Activated CD8-positive, alpha-beta T cell treated with anti-CD3 and anti-CD28 coated beads for 36 hours (primary cell): ENCODE measurements at places on chromosomes 13 and 19.

GRCh38 chr13:99386495-99386894 is 79.3 kb upstream of the GPR183 start:
- DNase-seq, result no peak

DNA sequence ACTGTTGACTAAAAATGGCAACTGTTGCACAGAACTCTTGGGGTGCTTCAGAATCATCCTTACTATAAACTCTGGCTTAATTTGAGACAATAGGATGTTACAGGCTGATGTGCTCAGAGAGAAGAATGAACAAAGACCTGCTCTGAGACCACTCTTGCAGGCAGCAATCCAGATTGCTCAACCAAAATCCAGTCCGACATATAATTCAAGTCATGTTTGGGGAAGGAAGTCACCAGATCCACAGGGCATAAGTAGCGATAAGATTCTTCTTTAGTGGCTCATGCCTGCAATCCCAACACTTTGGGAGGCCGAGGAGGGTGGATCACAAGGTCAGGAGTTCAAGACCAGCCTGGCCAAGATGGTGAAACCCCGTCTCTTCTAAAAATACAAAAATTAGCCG is 20.6 kb downstream of the MTMR6 start:
- no peak for DNase-seq

- no peak for DNase-seq
Measured at GRCh38 chr19:50663482-50663790, 14.2 kb downstream of the C19orf81 start.

- peak; percentile 68 for DNase-seq
Measured at GRCh38 chr19:35142606-35143230, 337 bp upstream of the FXYD7 start.

GRCh38 chr19:23925285-23925684 is 10.6 kb downstream of the ZNF726 start:
- no peak for DNase-seq

DNA sequence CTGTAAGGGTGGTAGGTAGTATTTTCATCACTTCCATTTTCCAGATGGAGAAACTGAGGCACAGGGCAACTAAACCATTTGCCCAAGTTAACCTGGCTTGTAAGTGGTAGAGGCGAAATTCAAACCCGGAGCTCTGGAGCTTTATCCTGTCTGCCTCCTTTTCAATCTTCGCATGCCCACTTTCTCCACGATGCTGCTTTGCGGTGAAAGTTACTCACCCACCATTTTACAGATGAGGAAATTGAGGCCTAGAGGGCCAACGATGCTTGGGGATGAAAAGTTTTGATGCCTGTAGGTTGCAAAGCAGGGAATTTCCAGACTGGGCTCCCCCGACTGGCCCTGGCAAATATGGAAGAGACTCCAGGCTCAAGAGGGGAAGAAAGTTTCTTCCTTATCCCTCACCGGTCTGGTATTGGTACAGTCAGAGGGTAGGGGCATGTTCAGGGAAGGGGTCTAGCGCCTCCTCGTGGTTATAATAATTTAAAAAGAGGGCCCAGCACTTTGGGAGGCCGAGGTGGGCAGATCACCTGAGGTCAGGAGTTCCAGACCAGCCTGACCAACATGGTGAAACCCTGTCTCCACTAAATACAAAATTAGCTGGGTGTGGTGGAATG is 1.9 kb upstream of the SH2D3A start:
- DNase-seq, result no peak

- DNase-seq, result no peak
Measured at GRCh38 chr13:32446220-32446619, 18.3 kb upstream of the N4BP2L1 start.

- no peak for DNase-seq
Measured at GRCh38 chr19:30388327-30388726, 16.1 kb downstream of the ZNF536 start.

DNA sequence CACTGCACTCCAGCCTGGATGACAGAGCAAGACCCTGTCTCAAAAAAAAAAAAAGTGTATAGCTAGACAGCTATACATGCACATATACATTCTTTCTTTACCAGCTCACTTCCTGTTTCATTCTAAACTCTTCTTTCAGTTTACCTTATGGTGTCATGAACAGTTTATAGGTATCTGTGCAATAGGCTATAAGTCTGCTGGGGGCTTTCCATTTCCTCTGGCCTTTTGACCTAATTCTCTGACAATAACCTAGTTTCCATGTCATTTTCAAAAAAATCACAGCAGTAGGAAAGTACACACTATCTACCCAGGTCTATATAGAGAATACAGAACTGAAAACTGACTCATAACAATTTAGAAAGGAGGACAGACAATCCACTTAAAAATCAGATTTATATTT is 24.4 kb upstream of the URAD start:
- DNase-seq, result no peak

DNA sequence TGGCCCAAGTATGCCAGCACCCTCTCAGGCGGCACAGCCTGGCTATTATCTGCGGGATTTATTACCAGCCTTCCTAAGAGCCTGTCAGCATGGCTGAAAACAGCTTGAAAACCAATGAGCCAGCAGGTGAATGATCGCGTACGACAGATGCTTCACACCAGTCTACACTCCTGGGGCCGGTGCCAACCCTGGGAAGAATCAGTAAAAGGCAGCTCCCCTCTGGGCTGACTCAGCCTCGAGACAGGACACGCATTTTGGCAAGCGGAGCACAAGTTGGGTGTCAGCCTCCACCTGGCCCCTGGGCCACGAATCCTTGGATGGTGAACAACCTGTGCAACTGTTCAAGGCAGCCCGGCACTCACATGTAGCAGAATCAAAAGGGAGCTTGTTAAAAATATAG is 15.6 kb downstream of the EMP3 start:
- DNase-seq, result no peak

- no peak for DNase-seq
Measured at GRCh38 chr13:89763005-89763404, 1584.5 kb upstream of the MIR17HG start.

- no peak for DNase-seq
Measured at GRCh38 chr13:54775501-54776191, 1747.0 kb downstream of the OLFM4 start.

DNA sequence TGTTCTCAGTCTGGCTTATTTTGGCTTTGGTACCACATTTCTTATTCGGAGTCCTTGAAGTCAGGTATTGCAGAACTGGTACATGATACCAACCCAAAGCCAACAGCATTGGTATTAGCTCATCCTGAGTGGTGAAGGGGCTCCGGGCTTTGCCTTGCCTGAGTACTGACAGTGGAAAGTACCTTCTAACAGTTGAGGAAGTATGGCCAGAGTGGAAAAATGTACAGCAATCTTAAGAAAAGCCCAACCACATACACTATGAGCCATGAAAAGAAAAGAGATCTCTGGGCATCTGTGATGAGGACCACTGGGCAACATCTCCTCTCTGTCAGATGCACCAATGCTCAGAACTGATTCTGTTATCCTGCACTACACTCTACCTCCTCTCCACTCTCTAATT is 8.3 kb downstream of the LCP1 start:
- DNase-seq, result peak; percentile 62
